ENCODE measurements at places on chromosomes 2 and 18.

DNA sequence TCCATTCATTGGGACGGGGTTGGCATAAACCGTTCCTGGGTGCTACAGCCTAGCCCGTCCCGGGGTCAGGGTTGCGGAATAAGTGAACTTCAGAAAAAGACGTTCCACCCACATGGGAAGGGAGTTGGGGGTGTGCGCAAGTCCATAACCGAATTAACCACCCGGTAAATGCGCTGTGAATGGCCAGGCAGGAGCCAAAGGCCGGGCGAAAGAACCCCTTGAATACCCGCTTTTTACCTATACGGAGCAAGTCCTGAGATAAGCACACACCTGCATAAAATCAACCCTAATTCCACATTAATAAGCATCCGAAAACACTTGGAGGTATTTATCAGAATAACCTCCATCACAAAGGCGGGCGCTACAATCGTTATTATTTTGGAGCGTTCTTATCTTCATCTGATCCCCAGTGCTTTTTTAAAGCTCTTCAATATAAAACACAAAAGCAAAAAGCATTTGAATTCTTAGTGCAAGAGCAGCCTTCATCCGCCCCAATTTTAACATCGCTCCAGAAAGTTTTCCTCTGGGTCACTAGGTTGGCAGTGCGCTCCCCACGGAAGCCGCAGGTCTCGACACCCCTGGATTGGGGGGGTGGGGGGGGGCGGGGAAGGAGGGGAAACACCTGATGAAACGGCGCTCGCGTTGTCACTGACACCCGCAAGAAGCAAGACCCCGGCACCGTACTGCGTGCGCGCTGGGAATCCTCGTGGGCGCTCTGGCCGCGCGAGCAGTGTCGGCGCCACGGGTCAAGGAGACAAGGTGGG is 1.2 kb downstream of the SATB2 start:
- DNase-seq, result no peak

- DNase-seq, result peak; percentile 26
These were observed 86.6 kb downstream of the DTNB start for GRCh38 chr2:25586726-25587144.

DNA sequence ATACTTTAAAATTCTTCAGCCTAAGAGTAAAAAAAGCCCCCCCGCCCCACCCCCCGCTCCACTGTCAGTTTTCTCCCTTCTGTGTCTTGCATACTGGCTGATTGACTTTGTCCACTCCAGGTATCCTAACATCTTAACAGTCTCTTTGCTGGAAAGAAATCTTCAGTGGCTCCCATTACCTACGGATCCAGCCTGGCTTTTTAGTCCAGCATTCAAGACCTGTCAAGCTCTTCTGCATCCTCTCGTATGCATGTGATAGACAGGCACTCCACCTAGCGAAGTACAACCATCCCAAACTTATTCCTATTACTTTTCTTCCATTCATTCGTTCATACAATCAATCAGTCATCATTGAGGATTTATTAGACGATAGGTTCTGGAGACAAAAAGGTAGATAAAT is 288.1 kb downstream of the MYCN start:
- no peak for DNase-seq

- no peak for DNase-seq
These were observed 28.0 kb upstream of the KCMF1 start for GRCh38 chr2:84942964-84943421.
